Activated T-cell treated with anti-CD3 and anti-CD28 coated beads for 48 hours (primary cell): ENCODE measurements at places on chromosomes 3 and 15.
A peak's percentile ranks its signal among the peaks of the same experiment; 100 is the strongest.

- DNase-seq = no peak
Observed at GRCh38 chr3:174270841-174271240, 588.3 kb upstream of the NAALADL2 start.

GRCh38 chr15:51681303-51681963 is at the start of gene SCG3:
Gene SCG3, plus strand, starts transcription at chr15:51681503. Its CDS starts 253 bp downstream, at chr15:51681756.
- peak; percentile 53 for DNase-seq

- DNase-seq = no peak
Observed at GRCh38 chr15:25687689-25688088, 175.4 kb downstream of the ATP10A start.

- DNase-seq = no peak
Observed at GRCh38 chr15:92596623-92597022, 59.0 kb downstream of the FAM174B start.

DNA sequence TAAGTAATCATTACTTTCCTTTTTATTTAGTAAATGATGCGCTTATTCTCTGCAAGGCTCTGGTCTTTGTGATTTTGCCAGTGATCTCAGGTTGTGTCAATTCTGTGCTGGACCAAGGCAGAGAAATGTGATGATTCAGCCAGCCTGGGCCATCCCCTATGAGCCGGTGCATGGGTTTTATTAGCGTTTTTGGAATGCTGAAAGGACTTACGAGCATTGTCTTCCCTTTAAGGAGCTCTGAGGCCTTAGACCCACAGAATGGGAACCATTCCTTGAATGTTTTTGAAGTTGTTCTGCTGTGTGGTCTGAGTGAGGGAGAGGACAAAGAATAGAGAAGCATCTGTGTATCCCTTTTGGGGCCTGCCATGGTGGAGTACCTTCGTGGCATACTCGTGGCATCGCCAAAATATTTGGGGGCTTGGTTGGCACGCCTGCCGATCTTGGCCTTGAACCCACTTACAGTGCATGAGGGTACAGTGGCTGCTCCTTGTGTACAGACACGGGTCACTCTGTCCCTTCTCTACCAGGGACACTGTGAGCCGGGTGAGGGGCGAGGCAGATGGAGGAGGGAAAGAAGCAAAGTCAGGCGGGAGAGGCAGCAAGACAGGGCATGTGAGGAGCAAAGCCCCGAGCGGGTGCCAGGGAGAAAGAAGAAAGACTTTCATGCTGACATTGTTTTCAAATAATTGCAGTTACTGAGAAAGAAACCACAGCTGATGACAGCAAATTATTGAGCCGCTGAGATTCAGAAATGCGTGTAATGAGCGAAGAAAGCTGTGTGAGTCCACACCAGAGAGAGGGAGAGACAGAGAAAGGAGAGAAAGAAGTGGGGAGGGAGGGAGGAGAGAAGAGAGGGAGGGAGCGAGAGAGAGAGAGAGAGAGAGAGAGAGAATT is 269.4 kb upstream of the RGMA start:
- DNase-seq = no peak

DNA sequence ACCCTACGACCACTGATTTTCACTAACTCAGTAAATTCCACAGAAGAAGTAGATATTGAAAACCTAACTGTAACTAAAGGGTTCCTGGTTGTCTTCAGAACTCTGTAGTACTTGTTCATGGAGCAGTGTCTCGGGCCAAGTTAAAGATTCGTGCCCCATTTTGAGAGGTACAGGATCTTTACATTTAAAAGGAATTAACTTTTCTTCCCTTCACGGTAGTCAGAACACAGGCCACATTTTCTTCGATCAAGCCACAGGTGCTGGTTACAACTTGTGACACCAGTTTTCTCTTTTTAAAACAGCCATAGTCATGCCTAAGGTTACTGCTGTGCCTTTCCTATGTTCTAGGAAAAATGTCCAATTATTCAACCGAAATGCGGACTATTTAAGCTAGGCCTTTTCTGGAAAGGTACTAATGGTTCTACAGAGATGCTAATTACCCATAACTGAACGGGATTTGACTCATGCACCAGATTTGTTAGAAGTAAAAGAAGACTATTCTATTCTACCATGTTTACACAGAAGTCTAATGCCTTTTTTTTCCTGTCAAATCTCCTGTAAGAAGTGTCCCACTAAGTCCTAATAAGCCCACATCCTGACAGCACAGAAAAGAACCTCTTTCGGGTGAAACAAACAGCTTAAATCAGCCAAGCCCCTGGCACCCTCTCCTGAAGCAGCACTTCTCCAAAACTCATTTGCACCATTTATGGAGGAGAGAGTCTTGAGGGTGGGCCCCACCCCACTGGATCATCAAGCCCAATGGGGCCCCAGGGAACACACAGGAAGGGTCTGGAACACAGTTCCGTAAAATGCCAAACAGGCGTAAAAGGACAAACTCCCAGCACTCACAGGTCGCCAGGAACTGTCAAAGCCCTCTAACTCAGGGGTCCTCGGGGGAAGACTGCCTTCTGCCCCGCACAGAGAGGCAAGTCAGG is 1.9 kb downstream of the LRIG1 start:
- DNase-seq = no peak

GRCh38 chr3:30934208-30934550 is 39.7 kb upstream of the GADL1 start:
- no peak for DNase-seq

DNA sequence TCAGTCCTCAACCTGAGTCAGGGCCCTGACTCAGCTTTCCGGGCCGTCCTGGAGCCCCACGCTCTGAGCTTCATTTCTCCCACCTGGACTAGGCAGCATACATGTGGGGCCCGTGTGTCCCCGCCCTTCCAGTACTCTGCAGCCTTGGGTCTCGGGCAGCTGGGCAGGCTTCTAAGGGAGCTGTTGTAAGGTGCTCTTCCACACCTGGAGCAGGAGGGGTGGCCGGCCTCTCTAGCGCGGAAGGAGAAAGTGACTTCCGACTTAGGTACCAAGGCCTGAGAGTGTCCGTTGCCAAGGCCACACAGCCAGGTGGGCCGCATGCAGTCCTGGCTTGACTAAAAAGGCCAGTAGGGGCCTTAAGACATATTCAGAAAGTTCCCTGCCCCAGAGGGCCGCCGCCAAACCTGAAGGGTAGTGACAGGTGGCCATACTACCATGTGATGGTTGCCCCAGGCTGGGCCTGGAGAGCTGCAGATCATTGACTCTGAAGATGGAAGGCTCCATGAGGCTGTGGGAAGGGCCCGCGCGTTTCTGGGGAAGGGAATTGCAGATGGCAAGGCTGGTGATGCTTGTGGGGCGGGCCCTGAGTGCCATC is 9.4 kb upstream of the SEMA3B start:
- DNase-seq = no peak

- no peak for DNase-seq
Observed at GRCh38 chr3:147404800-147405230, 1.5 kb downstream of the ZIC4 start.

- DNase-seq = no peak
Observed at GRCh38 chr15:60508442-60508841, 29.5 kb upstream of the ICE2 start.

- DNase-seq = no peak
Observed at GRCh38 chr3:49984394-49984793, 44.4 kb downstream of the RBM6 start.

DNA sequence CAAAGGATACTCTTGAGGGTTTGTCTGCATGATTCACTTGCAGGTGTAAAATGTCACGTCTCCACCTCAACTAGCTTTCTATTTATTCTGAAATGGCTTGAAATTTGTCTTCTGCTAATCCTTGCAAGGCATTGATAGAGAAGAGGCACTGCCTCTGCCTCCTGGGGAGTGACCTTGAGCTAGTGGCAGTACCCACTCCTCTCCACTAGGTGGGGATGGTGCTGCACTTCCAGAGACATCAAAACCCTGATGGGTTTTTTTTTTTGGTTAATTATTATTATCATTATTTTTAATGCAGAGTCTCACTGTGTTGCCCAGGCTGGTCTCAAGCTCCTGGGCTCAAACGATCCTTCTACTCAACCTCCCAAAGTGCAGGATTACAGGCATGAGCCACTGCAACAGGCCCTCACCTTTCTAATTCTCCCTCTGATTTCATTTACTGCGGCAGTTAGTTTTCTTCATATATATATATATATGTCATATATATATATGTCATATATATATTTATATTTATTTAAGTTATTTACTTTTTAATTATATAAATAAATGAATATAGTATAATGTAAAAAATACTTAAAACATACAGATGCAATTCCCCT is 117.6 kb upstream of the EIF1B start:
- peak; percentile 34 for DNase-seq

- DNase-seq = no peak
Observed at GRCh38 chr3:45566951-45567411, 27.6 kb upstream of the LIMD1 start.

GRCh38 chr3:130377960-130378676 is 32.6 kb downstream of the COL6A5 start:
- no peak for DNase-seq

DNA sequence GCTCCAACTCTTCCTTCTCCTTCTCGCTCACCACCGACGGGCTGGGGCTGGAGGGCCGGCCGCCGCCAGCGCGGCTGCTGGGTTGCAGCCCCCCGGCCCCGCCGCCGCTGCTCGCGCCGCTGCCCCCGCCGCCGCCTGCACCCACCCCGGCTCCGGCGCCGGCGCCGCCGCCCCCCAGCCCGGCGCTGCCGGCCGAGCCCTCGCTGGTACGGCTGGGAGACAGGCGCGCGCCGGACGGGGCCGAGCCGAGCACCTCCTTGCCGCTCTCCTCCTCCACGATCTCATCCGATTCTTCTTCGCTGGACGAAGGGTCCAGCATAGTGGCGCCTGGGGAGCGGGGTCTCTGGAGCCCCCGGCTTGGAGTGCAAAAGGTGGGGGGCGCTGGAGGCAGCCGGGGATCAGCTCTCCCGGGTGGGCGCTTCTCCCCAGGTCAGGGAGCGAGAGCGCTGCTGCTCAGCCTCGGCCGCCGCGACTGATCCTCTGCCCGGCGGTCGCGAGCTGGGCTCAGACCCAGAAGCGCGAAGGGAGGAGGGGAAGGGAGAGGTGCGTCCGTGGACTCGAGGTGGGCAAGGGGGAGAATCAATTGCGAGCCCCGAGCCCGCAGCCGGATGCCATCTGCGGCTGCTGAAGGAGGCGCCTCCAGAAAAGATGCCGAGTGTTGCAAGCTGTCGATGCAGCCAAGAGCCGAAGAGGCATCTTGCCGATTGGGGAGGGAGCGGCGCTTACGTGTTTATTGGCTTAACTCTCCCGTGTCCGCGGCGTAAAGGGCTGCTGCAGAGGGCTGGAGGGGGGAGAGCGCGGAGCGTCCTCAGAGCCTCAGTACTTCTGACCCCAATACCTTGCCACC is at the start of gene CADPS:
TSS of gene CADPS (minus strand) at position 706 of the 847 bp plus-strand sequence. CDS start at position 319, 387 bp downstream.
- no peak for DNase-seq

DNA sequence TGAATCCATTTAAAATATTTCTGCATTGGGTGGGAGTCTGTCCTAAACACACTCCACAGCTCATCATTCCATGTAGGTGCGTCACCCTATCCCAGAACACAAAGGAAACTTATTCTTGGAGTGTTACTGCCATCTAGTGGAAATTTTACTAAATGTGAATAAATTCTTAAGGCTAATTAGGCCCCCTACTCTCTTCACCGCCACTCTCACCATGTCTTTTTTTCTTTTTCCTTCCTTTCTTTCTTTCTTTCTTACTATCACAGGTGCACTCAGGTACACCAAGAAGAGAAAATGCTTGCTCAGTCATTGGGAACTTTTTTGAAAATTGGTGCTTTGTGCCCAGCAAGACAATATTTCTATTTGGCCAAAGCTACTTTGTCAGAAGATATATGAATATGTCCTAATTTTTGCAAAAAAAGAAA is 26.4 kb upstream of the ATP8B4 start:
- no peak for DNase-seq

GRCh38 chr3:88678747-88679146 is 428.7 kb upstream of the EPHA3 start:
- no peak for DNase-seq

DNA sequence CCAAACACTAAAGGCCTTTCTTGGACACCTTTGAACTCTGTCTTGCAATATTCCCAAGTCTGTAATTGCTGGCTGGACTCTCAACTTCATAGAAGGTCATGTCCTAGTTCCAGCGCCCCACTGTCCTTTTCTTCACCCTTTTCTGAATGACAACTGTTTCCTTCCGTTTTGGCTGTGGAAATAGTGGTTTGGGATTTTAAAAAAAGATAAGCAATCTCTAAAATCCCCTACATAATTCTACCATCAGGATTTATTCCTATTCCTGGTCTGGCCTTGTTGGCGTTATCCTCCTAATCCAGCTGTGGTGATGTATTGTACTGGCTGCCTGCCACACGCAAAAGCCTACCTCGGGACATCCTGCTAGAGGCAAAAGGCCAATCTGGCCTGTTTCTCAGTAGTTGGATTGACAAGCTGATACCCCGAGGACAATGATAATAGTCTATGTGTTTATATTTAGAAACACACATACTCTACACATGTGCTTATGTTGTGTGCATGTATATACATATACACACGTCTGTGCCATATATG is 440.3 kb upstream of the DPH6 start:
- DNase-seq = no peak

- no peak for DNase-seq
Observed at GRCh38 chr3:58388550-58389091, 45.0 kb downstream of the PDHB start.

- no peak for DNase-seq
Observed at GRCh38 chr3:23819599-23820360, 14.0 kb downstream of the UBE2E1 start.

- no peak for DNase-seq
Observed at GRCh38 chr3:188756241-188756640, 415.5 kb upstream of the TPRG1 start.

- DNase-seq = no peak
Observed at GRCh38 chr3:138609898-138610266, 1.3 kb downstream of the FAIM start.

GRCh38 chr15:71138473-71138872 is 23.2 kb downstream of the THSD4 start:
- DNase-seq = no peak

DNA sequence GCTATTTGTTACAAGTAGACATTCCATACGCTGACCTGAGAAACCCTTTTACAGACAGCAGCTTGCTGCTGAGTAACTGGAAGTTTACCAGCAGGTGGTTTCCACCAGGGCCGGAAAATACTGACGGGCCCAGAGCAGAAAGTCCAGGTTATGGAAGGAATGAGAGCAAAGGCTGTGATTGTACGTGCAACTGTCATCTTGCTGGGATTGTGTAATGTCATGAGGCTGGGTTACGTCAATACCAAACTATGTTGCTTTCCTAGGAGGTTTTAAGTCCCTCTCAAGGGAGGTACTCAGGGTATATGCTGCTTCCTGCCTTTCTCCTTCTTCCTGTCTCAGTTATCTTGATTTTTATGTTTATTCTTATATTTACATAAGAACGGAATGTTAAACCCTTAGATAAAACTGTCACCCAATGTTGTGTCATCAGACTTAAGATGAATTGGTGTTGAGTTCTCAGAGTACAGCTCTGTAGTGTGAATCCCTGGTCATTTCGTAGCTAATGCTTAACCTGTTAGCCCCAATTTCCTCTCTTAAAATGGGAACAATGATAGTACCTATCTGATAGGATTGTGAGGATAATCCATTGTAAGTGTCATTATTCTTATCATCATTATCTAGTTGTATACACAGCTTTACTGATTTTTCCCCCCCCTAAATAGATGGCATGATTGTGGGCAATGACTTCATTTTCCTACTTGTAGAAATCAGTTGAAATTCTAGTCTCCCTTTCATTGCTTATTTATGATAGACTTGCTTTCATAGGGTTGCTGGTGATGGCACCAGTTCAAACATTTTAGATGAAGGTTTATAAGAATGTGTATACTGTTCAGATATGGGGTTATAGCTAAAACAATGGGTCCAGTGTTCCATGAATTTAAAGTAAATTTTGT is 101.4 kb downstream of the FNDC3B start:
- no peak for DNase-seq
